NCI-H226 (cell line): ENCODE measurements at places on chromosomes 5 and 9.

DNA sequence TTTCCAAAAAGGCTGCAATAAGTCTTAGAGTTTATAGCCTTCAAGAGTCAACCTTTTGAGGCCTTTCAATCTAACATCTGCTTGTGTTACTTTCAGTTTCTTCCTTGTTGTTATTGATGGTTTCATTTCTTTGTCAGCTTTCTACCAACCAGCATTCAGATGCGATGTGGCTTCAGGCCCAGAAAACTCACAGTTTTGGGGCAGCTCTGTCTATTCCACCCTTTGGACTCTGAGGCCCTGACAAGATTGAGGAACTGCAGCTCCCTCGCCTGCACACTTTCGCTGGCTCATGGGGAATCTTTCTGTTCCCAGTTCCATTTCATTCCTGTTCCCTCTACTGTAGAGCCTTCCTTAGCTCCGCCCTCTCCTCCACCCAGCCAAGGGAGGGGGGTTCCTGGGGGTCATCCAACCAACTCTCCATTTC, 13.3 kb upstream of the WHRN start:
- no peak for DNase-seq

DNA sequence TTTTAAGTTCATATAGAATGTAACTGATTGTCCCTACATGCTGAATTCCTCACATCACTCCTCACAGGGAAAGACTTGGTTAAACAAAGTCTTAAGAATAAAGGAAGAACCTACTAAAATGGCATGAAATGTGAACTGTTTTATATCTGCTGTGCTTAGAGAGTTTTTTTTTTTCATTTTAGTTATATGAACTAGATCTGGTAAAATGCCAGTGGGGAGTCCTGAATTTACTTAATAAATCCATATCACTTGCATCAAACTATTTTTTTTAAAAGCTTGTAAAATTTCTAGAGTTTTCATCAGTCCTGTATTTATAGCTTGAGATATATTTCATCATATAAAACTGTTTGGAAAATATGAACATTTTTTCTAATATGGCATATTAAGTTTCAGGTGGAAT, 1528.6 kb downstream of the EFNA5 start:
- no peak for DNase-seq

GRCh38 chr9:31393240-31393639, 991.2 kb upstream of the ACO1 start:
- DNase-seq = peak; percentile 7

GRCh38 chr5:11432116-11432515, 472.1 kb downstream of the CTNND2 start:
- DNase-seq = no peak

- no peak for DNase-seq
Measured at GRCh38 chr9:128723352-128723865, 518 bp downstream of the ZDHHC12 start.

- no peak for DNase-seq
Measured at GRCh38 chr5:61320860-61321259, 11.2 kb upstream of the ZSWIM6 start.

- DNase-seq = peak; percentile 95
Measured at GRCh38 chr5:74895906-74896305, 29.7 kb upstream of the FAM169A start.

DNA sequence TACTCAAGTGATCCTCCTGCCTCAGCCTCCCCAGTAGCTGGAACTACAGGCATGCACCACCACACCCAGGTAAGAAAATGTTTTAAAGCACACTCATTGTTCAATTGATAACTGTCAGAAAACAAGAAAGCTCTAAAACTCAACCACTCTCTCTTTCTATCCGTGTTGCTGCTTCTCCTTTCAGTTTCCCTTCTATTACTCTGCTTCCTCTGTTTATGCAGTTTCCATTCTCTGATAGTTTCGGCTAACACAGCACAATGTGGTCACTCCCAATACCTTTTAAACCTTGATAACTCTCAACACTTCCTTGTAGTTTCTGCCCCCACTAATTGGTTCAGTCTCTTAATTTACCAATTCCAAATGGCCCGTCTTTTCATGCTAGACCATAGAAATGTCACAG, 59.2 kb upstream of the NR4A3 start:
- no peak for DNase-seq

- peak; percentile 7 for DNase-seq
Measured at GRCh38 chr5:107257885-107258520, 412.7 kb downstream of the EFNA5 start.

DNA sequence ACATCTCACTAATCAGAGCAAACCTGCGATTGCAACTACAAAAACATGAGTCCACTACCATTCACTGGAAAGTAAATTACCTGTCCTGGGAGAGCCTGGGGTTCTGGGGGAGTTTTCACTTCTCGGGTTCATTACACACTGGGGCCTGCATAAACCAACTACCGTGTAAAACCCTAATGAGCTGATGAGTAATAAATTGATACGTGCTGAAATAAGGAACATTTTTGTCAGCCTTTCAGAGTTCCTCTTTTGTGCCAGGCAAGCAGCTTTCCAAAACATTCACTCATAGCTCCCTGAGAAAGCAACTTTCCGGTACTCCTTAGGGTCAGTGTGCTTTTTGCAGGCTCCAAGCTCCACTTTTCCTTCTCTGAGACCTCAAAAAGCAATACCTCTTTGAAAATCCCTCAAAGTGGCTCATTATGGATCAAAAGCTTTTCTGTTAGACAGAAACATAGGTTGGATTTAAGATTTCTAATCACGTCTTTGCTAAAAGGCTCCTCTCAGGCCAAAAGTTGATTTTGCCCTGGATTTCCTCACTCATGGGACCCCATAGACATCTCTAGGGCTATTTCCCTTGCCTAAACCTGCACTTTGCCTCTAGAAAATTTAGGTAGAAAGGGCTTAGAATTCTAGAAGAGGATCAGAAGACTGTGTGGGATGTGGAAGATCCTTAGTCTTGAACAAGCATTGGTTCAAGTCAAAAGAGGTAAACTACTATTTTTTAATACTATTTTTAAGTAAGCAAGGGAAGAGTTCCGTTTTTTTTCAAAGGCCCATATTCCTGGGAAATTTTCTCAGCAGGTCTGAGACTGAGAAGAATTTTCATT, 74.8 kb downstream of the ST8SIA4 start:
- no peak for DNase-seq

- DNase-seq = no peak
Measured at GRCh38 chr9:91900797-91901177, 49.2 kb downstream of the ROR2 start.

DNA sequence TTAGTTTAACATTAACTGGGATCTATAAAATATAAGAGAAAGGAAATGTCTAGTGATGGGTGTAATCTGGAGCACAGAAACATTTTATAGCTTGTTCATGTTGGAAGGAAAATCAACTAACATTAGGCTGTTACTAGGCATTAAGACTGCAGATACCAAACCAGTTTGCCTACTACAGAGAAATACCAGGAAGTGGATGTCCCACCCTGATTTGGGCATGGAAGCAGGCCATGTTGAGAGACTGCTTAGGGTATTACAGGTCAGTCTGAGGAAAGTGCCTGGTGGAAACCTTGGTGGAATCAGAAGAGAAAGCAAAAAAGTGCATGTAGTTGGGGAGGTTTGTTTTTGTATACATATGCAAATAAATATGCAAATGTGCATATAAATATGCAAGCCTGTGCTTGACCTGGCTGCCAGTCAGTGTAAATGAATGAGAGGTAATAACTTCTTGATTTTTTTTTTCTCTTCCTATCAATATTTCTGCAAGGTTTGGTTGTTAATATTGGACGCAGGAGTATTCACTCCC, 9.6 kb upstream of the CCDC112 start:
- no peak for DNase-seq

GRCh38 chr5:97118261-97119006, 24.0 kb downstream of the LIX1 start:
- DNase-seq = no peak

GRCh38 chr5:164608507-164608906, 1103.1 kb downstream of the MAT2B start:
- no peak for DNase-seq

GRCh38 chr5:149886692-149887470, 57.7 kb downstream of the PDE6A start:
- peak; percentile 67 for DNase-seq

DNA sequence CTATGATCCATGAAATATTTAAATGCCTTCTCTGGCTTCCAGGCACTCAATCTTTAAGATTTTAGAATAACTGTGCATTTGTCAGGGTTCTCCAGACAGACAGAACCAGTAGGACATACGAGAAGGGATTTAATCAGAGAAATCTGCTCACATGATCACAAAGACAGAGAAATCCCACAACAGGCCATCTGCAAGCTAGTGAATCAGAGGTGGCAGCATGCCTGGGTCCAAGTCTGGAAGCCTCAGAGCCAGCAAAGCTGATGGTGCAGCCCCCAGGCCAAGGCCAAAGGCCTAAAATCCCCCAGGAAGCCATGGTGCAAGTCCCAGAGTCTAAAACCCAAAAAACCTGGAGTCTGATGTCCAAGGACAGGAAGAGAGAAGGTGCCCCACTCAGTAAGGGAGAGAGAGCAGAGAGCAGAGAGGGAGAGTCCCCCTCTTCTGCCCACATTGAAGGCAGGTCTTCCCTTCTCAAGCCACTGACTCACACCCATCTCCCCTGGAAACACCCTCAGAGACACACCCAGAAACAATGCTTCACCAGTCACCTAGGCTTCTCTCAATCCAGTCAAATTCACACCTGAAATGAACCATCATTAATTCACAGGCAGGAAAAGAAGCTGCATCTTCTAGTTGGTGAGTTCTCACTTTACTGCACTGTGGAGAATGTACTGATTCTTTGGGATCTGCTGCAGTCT, 48.7 kb downstream of the CAMSAP1 start:
- no peak for DNase-seq

DNA sequence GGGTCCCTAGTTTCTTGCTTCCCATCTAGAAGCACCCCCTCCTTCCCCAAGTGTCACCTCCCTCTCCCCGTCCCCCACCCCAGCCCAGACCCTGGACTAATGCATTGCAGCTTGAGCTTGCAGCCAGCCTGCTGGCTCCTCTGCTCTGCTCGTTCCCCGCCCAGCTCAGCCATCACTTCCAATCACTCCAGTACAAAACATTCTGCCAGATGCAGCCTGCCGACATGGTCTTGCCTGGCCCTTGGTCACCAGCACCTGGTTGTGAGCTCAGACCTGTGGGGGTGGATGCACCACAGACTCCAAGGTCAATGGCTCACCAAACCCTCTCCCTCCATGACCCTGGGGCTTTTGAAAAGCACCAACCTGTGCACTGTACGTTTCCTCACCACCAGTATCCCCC, 172.9 kb upstream of the SMIM23 start:
- DNase-seq = no peak

DNA sequence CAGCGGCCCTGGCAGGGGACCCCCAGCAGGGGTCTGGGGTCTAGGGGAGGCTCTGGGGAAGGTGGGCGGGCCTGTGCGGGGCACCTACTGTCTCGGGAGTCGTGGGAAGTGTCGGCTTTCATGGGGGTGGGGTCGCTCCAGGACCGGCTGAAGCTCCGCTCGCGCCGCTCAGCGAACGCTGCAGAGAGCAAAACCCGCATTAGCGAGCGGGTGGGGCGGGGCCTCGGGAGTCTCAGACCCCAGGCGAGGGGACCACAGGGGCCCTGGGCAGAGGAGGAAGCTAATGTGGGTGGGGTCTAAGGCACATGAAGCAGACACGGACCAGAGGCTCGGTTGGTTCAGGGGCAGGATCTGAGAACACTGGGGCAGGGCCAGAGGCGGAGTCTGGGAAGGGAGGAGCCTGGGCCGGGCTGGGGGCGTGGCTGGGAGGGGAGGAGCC, 5.5 kb downstream of the NSMF start:
- peak; percentile 24 for DNase-seq

DNA sequence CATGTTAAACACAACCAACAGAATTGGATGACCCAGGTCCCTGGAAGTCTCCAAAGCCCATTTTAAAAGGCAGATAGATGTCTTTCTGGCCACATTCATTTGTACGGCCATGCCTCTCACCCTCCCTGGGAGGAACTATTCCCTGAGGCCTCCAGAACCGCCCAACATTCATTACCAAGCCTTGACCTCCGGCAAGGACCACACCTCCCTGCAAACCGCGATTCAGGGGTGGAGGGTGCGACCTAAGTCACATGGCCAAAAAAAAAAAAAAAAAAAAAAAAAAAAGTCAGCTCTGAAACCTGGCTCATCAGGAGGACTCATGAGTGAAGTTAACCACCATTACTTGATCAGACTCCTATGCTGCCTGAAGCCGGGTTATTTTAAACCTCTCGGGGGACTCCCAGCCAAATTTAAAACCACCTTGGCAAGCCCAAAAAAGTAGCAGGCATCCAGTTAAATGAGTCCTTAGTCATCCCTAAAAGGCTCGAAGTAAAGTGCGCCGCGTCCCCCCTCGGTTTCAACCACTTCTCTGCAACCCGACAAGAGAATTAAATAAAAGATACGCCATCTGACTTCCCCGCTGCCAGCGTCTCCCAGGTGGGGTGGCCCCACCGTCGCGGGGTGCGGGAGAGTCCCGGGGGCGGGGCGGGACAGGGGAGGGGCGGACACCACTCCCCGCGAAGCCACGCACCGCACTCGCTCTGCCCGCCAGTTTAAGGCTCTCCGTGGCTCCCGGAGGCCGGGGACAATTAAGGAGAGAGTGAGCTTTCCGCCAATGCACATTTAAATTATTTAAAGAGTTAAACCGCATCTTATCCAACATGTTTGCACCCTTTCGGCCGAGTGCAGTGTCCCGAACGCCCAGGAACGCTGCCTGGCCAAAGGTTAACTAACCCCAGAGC, 2.3 kb downstream of the KLF9 start:
- DNase-seq = peak; percentile 90

DNA sequence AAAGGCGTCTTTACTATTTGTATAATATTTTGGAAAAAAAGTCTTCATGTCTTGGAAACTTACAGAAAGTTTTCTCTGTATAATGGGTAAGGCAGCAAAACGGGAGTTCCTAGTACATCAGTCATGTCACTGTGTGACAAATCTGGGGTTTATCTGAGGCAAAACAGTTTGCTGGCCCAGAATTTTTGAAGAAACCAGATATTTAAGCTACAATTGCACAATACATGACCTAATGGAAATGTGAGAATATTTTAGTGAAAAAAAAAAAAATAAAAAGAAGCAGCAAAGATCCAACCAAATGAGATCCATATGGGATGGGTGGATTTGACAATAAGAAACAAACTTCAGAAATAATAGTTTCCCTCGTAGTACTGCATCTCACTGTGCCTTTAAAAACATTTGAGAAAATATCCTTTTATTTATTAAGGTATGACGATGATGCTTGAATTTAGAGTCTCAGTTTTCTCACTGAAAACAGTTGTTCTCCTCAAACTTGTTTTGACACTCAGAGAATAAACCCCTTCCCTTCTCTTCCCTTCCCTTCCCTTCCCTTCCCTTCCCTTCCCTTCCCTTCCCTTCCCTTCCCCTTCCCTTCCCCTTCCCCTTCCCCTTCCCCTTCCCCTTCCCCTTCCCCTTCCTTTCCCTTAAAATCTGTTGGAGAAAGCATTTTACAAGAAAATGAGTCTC, 180.5 kb upstream of the TUT7 start:
- no peak for DNase-seq

GRCh38 chr5:154312576-154312975, 122.0 kb downstream of the GALNT10 start:
- DNase-seq = peak; percentile 54

DNA sequence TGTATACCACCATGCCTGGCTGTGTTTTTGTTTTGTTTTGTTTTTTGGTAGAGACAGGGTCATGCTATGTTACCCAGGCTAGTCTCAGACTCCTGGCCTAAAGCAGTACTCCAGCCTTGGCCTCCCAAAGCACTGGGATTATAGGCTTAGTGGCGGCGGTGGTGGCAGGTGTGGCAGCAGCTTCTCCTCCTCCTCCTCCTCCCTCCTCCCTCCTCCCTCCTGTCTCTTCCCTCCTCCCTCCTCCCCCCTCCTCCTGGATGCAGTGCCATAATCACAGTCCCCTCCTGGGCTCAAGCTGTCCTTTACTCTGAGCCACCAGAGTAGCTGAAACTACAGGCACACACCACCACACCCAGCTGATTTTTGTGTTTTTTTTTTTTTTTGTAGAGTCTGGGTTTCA, 71.2 kb downstream of the UHRF2 start:
- DNase-seq = no peak
